Stimulated activated CD8-positive, alpha-beta memory T cell treated with anti-CD3 and anti-CD28 coated beads, Interleukin-15, amount 100 ng/mL, for 48 hours (primary cell): ENCODE measurements at places on chromosomes 16 and 17.

- no peak for DNase-seq
Measured at GRCh38 chr17:18993905-18994526, 10.5 kb downstream of the FAM83G start.

GRCh38 chr17:83080579-83080857 is 1.1 kb downstream of the METRNL start:
- no peak for DNase-seq

- DNase-seq = no peak
Measured at GRCh38 chr16:62969711-62970318, 933.6 kb upstream of the CDH8 start.

DNA sequence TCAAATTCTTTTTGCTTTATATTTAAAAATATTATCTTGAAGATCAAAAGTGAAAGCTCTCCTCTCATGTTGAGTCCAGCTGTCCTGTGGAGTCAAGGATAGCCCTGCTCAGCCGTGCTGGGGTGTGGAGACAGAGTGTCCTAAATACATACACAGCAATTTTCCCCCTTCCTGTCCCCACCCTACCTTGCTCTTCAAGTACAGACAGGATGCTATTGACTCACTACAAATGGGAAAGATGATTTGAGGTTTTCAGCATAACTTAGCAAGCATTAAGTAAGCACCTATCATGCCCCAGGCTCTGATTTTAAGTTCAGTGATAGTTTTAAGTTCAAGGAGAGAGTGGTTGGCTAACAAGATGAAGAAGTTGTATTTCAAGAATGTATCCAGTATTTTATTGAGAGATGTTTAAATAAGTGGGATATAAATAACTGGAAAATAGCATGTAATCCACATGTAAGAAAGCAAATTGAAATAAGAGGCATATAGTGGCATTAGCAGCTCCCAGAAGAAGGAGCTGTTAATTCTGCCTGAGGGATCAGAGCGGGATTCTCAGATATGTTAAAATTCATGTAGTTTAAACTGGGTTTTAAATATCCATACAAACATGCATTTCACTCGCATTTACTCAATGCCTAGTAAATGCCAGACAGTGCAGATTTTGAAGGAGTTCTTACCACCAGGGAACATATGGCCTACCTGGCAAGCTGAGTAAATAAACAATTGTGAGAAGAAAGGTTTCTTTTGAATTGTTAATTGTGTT is 183.5 kb upstream of the ANKFN1 start:
- no peak for DNase-seq

- DNase-seq = no peak
Measured at GRCh38 chr17:55734128-55734781, 11.6 kb upstream of the TMEM100 start.

- DNase-seq = peak; percentile 54
Measured at GRCh38 chr17:17354560-17355349, 51.6 kb downstream of the NT5M start.

DNA sequence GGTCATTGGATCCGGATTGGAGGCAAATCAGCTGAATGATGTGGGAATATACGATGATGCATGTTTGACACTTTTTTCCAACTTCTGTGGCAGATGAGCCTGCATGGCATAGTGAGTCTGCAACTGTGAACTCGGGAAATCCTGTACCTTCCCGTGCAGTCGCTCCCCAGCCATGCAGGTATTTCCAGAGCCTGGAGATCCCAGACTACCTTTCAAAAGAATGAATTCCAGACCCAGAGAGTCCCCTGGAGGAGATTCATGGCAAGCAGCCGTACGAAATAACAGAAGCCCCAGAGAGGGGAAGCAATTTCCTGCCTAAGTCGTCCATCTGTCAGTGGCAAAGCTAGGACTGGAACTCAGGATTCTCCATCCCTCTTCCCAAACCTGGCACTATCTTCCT is 75.7 kb upstream of the FAM20A start:
- no peak for DNase-seq

DNA sequence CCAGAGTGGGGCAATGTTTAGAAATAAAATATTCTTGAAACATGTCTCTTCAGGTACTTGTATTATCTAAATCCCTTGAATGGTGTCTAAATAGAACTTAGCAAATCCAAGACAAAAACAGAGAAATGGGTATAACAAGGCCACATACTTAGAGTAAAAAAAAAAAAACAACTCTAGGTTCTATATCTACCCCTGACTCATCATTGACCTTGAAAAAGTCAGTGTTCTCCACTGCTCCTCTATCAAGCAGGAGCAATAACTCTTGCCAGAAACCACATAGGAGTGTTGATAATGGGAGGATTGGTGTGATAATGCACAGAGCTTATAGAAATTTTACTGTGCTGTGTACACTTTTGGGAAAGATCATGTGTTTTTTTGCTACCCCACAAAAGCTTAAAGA is 296.6 kb upstream of the PMFBP1 start:
- no peak for DNase-seq

DNA sequence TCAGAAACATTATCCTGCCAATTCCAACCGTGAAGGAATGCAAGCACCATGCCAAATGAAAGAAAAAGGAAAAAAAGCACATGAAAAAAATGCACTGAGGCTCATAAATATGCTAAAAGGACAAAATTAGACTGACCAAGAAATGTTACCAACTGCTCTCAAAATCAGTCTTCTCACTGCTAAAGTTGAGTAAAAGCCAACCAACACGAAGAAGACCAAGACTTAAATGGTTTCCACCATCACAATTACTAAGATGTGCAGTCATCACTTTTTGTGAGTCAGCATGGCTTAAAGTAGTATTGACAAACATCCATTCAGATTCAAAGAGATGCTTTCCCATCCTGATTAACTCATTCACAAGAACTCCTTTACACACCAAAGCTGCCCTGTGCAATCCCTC is 16.4 kb downstream of the CDYL2 start:
- no peak for DNase-seq

GRCh38 chr17:78993241-78993956 is 13.7 kb upstream of the LGALS3BP start:
- peak; percentile 23 for DNase-seq

DNA sequence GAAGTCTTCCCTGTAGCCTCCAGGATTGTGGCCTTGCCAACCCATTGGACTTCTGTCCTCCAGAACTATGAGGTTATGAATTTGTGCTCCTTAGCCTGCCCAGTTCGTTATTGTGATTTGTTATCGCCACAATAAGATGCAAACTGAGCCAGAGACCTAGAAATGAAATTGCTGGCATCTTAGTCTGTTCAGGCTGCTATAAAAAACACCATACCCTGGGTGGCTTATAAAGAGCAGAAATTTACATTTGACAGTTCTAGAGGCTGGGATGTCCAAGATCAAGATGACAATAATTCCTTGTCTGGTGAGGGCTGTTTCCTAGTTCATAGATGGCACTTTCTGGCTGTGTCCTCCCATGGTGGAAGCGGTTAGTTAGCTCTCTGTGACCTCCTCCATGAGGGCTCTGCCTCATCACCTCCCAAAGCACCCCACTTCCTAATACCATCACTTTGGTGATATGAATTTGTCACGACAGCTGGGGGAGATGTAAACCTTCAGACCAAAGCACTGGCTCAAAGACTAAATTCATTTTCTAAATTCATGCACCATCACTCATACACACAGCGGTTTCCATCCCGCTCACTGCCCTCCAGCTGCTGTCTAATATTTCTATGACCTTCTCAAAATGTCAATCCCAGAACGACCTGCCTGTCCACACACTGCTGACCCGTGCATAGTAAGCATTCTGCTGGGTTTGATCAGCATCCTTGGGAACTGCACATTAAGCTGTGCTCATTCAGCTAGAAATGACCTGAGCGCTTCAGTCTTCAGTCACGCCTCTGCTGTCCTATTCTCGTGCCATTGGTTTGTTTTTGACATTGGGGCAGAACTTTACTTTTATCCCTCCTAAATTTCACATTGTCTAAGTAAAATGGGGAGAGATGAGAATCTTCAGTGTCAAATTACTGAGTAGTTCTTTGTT is 36.6 kb downstream of the GINS3 start:
- DNase-seq = no peak

- DNase-seq = no peak
Measured at GRCh38 chr17:53749178-53749577, 73.5 kb upstream of the KIF2B start.

- no peak for DNase-seq
Measured at GRCh38 chr17:4582691-4583090, 1.6 kb upstream of the SMTNL2 start.

DNA sequence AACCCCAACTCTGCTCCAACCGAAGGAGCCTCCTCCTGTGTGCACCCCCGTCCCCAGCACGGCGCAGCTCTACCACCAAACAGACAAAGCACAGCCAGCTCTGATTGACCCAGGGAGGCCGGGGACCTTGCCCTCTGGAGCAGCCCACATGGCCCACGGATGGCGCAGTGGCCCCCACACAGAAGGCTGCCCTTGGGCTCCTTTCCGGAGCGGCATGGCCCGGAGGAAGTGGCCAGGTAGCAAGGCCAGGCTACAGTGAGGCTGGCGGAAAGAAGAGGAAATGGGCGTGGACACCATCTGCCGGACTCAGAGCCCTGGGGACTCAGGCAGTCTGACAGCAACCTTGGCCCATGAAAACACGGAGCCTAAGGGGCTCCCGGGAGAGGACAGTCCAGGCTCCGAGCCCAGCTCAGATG is 19.9 kb upstream of the ZC3H18 start:
- DNase-seq = no peak

DNA sequence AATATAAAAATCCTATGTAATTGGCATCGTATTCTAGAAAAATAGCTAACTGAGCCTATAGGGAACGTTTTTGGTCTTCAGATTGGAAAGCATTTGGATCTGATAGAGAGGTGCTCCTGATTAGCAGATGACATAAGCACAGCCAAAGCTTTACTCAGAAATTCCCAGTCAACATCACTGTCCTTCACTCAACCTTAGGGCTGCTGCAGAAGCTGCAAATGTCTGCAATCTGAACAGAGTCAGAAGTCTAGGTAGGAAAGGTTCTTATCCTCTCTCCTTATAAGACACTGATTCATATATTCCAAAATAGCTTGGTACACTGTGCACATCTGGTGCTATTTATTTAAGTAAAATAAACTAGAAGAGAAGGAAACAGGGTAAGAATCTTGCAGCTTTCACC is 19.2 kb downstream of the STRADA start:
- DNase-seq = no peak

DNA sequence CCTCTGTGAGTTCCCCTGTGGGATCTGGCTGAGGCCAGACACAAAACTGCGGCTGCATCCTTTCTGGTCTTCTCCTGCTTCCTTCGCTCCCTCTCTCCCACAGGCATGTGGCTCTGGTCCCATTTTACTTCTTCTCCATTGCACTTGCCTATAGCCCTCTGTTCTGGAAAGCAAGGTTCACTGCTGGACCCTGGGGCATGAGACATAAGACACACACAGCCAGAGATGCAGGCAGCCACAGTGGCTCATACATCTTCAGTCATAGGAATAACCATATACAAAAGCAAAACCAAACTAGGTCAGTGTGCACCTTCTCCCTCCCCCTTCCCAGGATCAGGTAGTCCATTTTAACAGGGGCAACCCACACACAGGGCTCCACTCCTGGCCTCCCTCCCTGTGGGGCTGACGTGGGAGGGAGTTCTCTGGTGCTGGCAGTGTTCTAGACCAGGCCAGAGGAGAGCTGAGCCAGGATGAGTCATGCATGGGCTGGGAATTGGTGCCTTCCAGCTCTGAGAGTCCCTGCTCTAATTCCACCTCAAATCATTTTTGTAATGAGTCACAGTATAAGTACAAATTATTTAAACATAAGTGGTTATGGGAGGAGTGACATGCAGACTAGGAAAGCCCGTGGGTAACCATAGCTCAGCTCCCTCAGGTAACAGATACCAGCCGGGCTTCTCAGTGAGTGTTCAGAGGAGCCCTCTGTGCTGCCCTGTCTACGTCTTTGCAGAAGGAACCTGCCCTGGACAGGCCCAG is 58.0 kb downstream of the ASIC2 start:
- peak; percentile 2 for DNase-seq

- DNase-seq = no peak
Measured at GRCh38 chr17:81148986-81149533, 16.2 kb upstream of the PVALEF start.

DNA sequence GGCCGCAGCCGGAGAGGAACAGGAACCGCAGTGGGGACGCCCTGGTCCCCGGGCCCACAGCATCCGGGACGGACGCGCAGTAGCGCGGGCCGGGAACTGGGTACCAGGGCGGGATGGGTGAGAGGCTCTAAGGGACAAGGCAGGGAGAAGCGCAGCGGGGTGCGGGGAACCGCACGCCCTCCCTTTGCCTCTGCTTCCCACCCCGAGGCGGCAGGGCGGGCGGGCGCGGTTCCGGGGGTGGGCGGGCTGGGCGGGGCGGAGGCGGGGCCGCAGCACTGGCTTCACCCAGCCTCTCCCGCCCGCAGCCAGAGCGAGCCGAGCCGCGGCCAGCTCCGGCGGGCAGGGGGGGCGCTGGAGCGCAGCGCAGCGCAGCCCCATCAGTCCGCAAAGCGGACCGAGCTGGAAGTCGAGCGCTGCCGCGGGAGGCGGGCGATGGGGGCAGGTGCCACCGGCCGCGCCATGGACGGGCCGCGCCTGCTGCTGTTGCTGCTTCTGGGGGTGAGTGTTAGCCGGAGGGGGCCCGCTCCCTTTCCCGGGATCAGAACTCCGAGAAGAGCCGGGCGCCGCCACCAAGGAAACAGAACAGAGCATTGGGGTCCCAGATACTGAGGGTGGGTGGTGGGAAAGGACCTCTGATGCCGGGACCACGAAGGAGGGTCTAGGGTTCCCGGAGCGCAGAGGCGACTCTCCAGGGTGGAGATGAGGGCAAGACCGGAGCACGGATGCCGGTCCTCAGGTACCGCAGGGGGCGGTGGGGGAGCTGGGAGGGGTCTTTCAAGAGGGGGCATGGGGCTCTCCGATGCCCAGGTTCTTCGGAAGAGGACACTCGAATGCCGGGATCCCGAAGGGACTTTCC is at the start of gene NGFR:
TSS of gene NGFR (plus strand) at position 308 of the 856 bp plus-strand sequence. CDS start at position 433, 125 bp downstream.
- peak; percentile 34 for DNase-seq

- DNase-seq = no peak
Measured at GRCh38 chr16:30439720-30440348, 5.8 kb downstream of the SEPHS2 start.

DNA sequence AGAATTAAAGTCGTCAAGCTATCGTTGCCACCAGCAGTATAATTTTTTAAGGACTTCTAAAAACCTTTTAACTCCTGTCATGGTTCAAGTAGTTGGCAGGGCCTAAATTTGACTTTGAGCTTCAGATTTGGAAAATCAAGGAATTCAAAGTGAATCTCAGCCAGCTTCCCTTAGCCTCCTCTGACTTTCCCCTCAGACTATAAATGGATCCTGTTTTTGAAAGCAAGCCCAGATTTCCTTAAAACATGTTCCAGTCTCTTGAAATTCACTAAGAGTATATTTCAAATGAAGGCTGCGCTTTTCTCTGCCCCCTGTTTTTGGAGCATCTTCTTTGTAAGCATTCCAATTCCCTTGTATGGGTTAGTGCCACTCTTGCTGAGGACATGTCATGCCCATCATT is 101.8 kb upstream of the CDH8 start:
- DNase-seq = no peak

DNA sequence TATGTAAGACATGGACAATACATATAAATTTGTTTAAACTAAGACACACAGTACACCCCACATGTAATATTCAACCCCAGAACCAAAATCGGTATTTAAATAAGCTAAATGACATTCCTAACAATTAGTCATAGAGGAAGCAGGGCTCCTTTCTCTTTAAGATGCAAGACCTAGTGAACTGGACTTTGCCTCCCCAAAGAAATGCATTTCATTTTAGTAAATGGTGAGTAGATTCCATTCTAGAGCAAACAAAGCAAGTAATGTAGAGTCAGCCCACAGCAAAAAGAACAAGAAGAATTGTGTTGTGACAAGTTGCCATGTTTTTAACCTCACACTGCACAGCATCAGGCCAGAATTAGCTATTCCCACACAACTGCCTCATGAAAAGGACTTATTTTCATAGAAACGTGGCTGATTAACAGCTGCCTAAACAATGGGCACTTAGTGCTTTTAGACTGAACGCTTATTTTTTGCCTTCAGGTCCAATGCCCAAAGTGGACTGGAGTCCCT is 14.4 kb downstream of the DNAJC7 start:
- DNase-seq = no peak
